Right atrium auricular region (tissue), 2 donors: ENCODE measurements at places on chromosomes 7 and 10.

- no peak overlapping the region for H3K4me3 ChIP-seq
- no peaks in the 10 kb centered on the region for H3K4me1 ChIP-seq
- no peaks in the 10 kb centered on the region for H3K27me3 ChIP-seq
- H3K27ac ChIP-seq: no peak overlapping the region
Observed at GRCh38 chr10:123275136-123275564, 120.9 kb downstream of the BUB3 start.

DNA sequence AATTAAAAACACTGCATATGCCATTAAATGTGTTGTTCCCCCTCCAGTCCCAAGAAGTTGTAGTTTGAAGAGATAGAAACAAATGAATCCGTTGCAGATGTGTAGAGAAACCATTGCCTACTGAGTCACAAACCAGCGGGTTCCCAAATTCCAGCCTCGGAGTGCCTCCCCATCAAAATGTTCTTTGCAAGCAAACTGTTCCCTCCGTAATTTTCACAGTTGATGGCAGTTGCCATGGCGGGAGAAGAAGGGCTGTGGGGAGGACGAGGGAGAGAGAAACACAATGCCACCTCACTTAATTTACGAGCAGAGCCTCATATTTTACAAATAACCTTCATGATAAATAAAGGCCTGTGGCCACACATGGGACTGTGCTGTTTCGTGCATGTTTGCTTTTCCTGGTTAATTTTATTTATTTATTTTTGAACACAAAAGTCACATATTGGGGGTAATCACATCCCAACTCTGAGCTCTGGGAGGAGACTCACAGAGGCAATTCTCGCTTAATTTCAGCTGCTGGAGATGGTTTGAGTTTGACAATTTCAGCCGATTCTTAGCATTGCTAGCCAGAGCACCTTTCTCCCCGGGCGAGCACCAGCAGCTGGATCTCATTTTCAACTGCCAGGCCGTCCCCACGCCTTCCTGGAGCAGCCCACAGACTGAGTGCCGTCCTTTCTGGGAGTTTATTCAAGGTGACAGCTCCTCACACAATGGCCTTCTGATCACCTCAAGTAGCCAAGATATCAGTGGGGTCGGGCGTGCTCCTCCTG lies 1084.2 kb downstream of the KCNMA1 start:
- H3K27me3 ChIP-seq: no peaks in the 10 kb centered on the region
- no peak overlapping the region for H3K27ac ChIP-seq
- H3K4me1 ChIP-seq: no peaks in the 10 kb centered on the region
- H3K4me3 ChIP-seq: no peak overlapping the region

GRCh38 chr10:120184547-120185337 lies 272.3 kb upstream of the PLPP4 start:
- no peak for DNase-seq
- no peaks in the 10 kb centered on the region for H3K4me1 ChIP-seq

- H3K27ac ChIP-seq: no peak overlapping the region
- H3K27me3 ChIP-seq: no peaks in the 10 kb centered on the region
- H3K4me3 ChIP-seq: no peak overlapping the region
Observed at GRCh38 chr7:27051451-27051850, 44.3 kb downstream of the HOXA1 start.

- no peak for DNase-seq
- H3K27ac ChIP-seq: peak within 1 kb of the TSS; percentile 56
- H3K4me1 ChIP-seq: peaks cover 47% of the 10 kb centered on the region
- peak within 1 kb of the TSS; percentile 82 for H3K4me3 ChIP-seq
- peaks cover 9% of the 10 kb centered on the region for H3K36me3 ChIP-seq
- no peaks in the 10 kb centered on the region for H3K27me3 ChIP-seq
Observed at GRCh38 chr7:727104-727805, at the start of gene PRKAR1B. PRKAR1B (minus strand) TSS chr7:727281; CDS start chr7:711505, 15,776 bp downstream.

GRCh38 chr7:134886353-134887057 lies 99.8 kb upstream of the AGBL3 start:
- no peak for DNase-seq
- no peaks in the 10 kb centered on the region for H3K27me3 ChIP-seq
- H3K27ac ChIP-seq: peak overlapping the region; percentile 91
- no peaks in the 10 kb centered on the region for H3K36me3 ChIP-seq
- H3K4me1 ChIP-seq: no peaks in the 10 kb centered on the region
- no peak overlapping the region for H3K4me3 ChIP-seq
